ENCODE measurements at places on chromosomes 12 and 14. TPM values are rescaled to one million over a fixed set of nuclear protein-coding genes. Genes with fewer than 3 reads are reported as not detected.
A peak's percentile ranks its signal among the peaks of the same experiment; 100 is the strongest.

YY1 gene
- 64.1 TPM for total RNA-seq

RNASE7 gene
- not detected for total RNA-seq

LYSET gene
- 6.9 TPM for total RNA-seq

KRT8 gene
- 719 TPM for total RNA-seq

- H3K36me3 ChIP-seq, result no peaks in the 10 kb centered on the region
- no peak overlapping the region for H3K4me3 ChIP-seq
- no peak overlapping the region for H3K27ac ChIP-seq
- DNase-seq, result no peak
Observed at GRCh38 chr12:93426412-93426805, 15.3 kb downstream of the UBE2N start.

DNA sequence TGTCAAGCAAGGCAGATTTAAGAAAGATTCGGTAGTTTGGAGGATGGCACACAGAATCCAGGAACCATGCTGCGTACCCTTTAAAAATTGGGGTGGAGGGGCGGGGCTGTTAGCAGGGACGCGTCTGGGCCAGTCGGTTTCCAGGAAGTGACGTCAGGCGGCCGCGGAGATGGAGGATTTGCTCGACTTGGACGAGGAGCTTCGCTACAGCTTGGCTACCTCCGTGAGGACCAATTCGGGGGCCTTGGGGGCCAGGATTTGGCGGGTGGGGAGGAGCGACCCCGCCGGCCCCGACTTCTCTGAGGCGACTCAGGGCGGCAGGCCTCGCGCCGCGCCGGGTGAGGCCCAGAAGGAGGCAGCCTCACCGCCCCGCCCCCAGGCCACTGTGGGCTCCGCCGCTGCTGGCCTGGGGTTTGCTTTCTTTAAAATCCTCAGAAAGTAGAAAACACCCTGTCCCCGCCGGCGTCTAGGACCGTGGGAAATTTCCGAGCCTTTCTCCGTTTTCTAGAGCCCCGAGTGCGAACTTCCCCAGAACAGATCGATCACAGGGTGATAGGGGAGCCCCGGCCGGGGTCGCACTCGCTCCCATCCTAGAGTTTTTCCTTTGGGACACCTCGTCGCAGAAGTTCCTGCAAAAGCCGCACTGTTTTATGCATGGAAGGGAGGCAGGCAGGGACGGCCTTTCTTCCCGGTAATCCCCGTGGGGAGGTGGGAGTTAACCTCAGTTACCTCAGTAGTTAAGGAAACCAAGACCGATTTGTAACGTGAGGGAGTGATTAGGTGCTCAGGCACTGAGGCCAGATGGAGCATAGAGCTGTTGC is at the start of gene IFT43:
IFT43 (plus strand) TSS at position 146 of the 821 bp plus-strand sequence; CDS start at position 170, 24 bp downstream.
- H3K36me3 ChIP-seq, result no peaks in the 10 kb centered on the region
- H3K4me1 ChIP-seq, result peaks cover 35% of the 10 kb centered on the region
- DNase-seq, result peak; percentile 72
- peak within 1 kb of the TSS; percentile 15 for H3K27ac ChIP-seq
- no peaks in the 10 kb centered on the region for H3K27me3 ChIP-seq

DNA sequence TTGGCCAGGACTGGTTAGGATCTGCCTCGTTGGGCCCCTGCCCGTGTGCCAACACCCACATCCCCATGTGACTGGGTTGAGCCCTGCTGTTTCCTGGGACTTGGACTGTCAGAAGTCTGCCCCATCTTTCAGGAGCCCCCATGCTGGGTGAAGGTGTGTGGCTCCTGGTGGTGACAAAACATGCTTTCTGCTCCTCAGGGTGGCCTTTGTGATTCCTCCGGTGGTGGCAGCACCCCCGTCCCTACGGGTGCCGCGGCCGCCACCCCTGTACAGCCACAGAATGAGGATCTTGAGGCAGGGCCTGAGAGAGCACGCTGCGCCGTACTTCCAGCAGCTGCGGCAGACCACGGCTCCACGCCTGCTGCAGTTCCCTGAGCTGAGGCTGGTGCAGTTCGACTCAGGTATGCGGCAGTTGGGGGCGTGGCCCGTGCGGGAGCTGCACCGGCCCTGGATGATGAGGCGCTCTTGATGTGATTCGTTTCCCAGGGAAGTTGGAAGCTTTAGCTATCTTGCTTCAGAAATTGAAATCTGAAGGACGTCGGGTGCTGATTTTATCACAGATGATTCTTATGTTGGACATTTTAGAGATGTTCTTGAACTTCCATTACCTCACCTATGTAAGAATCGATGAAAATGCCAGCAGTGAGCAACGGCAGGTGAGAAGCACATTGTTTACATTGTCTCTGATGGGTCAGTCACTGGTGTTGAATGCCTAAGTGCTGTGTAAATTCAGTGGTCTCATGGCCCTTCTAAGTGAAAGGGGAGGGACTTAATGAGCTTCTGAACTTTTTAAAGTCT is 80.0 kb downstream of the EP400 start:
- peak overlapping the region; percentile 51 for H3K27ac ChIP-seq
- H3K36me3 ChIP-seq, result peaks cover 77% of the 10 kb centered on the region
- DNase-seq, result peak; percentile 40
- H3K4me1 ChIP-seq, result peaks cover 21% of the 10 kb centered on the region

GRCh38 chr14:99201351-99202073 is 70.5 kb downstream of the BCL11B start:
- H3K4me1 ChIP-seq, result no peaks in the 10 kb centered on the region
- no peaks in the 10 kb centered on the region for H3K36me3 ChIP-seq
- no peak overlapping the region for H3K27ac ChIP-seq
- H3K4me3 ChIP-seq, result no peak overlapping the region
- H3K27me3 ChIP-seq, result peaks cover 69% of the 10 kb centered on the region
- DNase-seq, result no peak

DNA sequence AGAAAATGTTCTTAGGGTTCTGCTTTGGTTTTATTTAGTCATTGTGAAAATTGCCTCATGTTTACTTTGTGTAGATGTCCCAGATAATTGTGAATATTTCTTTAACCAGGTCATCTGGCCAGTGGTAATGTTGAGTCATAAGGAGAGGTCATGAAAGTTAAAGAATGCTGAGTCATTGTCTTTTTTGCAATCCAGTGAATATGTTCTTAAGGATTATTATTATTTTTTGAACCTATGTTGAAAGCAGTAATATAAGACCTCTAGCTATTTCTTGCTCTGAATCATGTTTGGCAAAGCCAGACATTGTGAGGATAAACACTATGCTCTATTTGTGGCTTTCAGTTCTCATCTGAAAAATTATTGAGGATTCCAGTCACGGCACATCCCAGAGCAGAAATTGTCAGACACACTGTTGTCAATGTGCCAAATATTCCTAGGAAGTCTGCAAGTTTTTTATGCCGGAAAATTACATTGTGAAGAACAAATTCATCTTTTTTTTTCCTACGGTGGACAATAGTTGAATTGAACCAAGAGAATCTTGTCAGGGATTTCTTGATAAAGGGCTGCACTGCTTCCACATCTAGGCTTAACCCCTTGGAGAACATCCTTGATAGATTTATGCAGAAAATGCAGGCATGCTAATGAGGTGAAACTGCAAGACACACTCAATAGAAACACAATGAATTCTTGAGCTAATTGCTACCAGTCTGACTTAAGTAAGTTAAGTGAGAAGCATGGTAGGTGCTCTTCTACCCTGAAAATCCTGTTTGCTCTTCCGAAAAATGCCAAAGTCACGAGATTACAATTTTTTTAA is 369.6 kb downstream of the ATP23 start:
- H3K27ac ChIP-seq, result peak overlapping the region; percentile 94
- peak; percentile 96 for DNase-seq
- H3K36me3 ChIP-seq, result no peaks in the 10 kb centered on the region

DNA sequence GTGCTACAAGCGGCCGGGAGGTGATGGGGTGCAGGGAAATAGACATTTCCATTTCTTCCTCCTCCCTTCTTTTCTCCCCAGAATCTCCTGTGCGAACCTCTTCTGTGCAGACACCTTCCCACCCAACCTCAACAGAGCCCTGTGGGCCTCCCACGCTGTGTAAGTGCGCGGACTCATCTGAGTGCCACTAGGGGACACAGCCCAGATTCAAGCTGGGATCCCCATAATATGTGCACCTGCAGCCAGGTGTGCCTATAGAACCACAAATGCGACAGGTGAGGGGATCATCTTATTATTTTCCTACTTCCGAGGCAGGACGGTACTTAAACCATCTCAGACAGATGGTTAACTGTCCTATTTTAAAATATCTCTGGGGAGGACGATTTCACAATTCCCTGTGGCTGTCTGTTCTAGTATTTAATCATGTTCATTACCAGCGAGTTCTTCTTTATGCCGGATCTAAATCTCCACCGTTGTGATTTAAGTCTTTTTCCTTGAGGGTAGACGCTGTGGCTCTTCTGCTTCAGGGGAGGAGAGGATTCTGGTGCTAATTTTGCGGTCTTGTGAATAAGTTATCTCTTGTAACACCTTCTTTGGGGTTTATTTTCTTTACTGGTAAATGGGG is 17.2 kb upstream of the CACNA1C start:
- H3K27me3 ChIP-seq, result peaks cover 83% of the 10 kb centered on the region
- H3K4me1 ChIP-seq, result no peaks in the 10 kb centered on the region
- H3K27ac ChIP-seq, result no peak overlapping the region

DNA sequence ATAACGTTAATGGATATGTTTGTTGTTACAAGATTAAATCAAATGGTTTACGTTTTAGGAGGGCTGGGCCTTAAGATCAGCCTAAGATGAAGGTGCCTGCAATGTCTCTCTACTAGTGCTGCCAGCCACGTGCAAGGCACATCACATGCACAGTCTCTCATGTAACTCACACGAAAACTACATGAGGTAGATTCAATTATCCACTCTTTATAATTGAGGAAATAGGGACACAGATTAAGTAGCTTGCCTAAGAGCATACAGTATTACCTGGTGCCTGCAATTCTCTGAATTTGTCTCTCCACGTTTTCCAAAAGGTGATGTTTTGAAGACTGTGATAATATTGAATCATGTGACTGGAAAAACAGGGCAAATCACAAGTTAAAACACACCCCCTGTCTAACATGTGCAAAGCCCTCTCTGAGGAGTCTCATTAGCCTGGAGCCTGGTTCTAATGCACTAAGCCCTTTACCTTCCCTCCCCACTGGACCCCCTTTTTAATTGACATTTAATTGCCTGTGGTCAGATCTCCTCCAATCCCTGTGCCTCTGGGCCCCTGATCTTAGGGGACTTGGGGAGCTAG is 14.6 kb upstream of the ATP2A2 start:
- no peak for DNase-seq
- H3K27ac ChIP-seq, result peak overlapping the region; percentile 63
- H3K4me1 ChIP-seq, result peaks cover 44% of the 10 kb centered on the region
- H3K4me3 ChIP-seq, result no peak overlapping the region

DNA sequence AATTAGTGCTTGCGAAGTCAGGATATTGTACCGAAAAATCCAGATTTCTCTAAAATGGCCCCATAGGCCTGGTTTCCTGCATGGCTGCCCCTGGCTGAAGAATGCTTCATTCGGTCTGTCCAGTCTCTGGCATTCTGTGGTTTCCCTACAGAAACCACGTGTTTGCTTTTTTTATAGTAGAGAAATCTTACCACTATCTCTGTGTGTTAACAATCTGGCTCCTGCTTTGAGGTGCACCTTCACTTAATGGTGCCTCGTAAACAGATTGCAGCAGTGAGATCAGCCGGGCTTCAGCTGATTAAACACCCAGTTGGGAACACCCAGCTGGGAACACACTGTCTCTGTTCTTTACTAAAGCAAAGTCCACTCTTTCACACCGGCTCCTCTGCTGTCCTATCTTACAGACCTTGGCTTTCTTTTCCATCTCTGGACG is 6.7 kb upstream of the DNAAF2 start:
- peak; percentile 46 for DNase-seq
- H3K4me1 ChIP-seq, result peaks cover 21% of the 10 kb centered on the region
- peak overlapping the region; percentile 17 for H3K27ac ChIP-seq
- no peaks in the 10 kb centered on the region for H3K27me3 ChIP-seq
- no peak overlapping the region for H3K4me3 ChIP-seq
- peaks cover 25% of the 10 kb centered on the region for H3K36me3 ChIP-seq

GRCh38 chr12:106945261-106945851 is 10.4 kb upstream of the TMEM263 start:
- no peaks in the 10 kb centered on the region for H3K36me3 ChIP-seq
- H3K27ac ChIP-seq, result no peak overlapping the region
- H3K4me3 ChIP-seq, result no peak overlapping the region
- DNase-seq, result no peak
- H3K4me1 ChIP-seq, result no peaks in the 10 kb centered on the region

- no peak for DNase-seq
- H3K36me3 ChIP-seq, result no peaks in the 10 kb centered on the region
- peaks cover 2% of the 10 kb centered on the region for H3K27me3 ChIP-seq
- no peak overlapping the region for H3K4me3 ChIP-seq
Observed at GRCh38 chr12:48972213-48972951, 847 bp upstream of the WNT10B start.

- peak; percentile 46 for DNase-seq
- peaks cover 20% of the 10 kb centered on the region for H3K4me1 ChIP-seq
- H3K36me3 ChIP-seq, result no peaks in the 10 kb centered on the region
Observed at GRCh38 chr12:53754633-53755264, 3.0 kb upstream of the CISTR start.

DNA sequence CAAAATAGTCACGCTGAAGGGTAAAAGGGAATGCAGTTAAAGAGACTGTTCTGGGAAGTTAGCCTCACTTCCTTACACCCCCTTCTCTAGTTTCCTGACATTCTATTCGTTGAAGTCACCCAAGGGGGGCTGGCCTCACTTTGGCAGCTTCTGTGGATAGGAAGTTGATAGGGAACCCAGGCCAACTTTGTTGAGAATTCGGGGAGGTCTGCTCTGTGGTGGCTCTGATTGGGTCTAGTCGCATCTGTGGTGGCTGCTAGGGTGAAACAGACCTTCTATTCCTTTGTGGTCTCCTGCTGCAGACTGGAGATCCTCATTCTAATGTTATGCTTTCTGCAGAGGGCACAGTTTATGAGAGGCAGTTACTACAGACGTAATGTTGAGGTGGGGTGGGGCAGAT is 28.8 kb upstream of the GZMB start:
- no peaks in the 10 kb centered on the region for H3K36me3 ChIP-seq
- H3K4me1 ChIP-seq, result no peaks in the 10 kb centered on the region
- no peak overlapping the region for H3K27ac ChIP-seq
- H3K27me3 ChIP-seq, result peaks cover 11% of the 10 kb centered on the region

DNA sequence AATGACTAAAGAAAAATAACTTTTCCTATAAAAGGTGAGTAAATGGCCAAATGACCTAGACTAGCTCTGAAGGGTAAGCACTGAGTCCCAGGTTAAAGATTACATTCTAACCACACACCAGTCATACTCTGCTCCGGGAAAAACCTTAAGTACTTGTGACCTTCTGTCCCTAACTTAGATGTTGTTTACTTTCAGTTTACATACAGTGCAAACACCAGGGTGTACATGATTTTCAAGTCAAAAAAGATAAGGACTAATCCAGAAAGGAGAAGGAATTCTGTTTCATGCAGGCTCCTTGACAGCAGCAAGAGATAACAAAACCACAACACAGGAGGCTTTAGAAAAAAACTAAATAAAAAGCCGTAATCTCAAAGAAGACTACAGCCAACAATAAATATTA is 174.2 kb downstream of the PPM1H start:
- H3K27ac ChIP-seq, result no peak overlapping the region
- no peak for DNase-seq
- no peak overlapping the region for H3K4me3 ChIP-seq

DNA sequence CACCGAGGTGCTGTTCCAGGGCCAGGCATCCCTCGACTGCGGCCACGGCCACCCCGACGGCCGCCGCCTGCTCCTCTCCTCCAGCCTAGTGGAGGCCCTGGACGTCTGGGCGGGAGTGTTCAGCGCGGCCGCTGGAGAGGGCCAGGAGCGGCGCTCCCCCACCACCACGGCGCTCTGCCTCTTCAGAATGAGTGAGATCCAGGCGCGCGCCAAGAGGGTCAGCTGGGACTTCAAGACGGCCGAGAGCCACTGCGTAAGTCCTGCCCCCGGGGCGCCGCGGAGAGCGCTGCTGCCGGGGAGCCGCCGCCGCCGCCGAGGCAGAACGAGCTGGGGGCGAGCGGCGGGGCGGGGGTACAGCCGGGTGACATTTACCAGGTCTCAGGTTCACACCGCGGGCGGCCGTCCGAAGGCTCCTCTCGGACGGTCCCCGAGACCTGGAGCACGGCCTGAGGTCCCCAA is 1.4 kb downstream of the PLXNC1 start:
- no peaks in the 10 kb centered on the region for H3K4me1 ChIP-seq
- H3K27ac ChIP-seq, result no peak overlapping the region
- no peak overlapping the region for H3K4me3 ChIP-seq
- no peak for DNase-seq
